Activated CD8-positive, alpha-beta memory T cell treated with anti-CD3 and anti-CD28 coated beads for 4 hours (primary cell): ENCODE measurements at places on chromosomes 1 and 21.

- DNase-seq: no peak
Observed at GRCh38 chr21:45409466-45410150, 4.6 kb downstream of the COL18A1 start.

- DNase-seq: no peak
Observed at GRCh38 chr1:192168964-192169363, 10.7 kb downstream of the RGS18 start.

DNA sequence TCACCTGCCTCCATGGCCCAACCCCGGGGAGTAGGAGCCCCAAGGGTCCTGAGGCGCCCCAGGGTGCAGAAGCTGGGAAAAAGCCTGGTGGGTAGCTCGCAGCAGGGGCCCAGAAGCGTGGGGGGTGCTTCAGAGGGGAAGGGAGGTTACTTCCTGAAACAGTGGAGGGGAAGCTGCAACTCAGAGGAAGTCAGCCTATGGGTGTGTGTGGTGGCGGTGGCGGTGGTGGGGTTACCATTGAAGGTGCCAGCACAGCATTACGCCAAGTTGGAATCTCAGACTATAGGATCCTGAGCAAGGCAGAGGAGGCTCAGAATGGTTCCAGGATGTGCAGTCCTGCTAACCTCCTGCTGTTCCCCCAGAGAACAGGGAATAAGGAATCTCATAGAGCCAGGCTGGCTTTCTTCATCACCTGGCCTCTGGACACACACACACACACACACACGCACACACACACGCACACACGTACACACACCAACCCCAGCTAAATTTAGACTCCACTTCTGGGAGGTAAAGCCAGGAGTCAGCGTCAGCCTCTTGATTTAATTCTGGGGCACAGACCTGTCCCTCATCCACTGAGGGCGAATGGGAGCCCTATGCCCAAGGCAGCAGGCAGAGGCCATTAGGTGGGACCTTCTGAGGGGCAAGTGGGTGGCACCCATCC lies 1.3 kb downstream of the DENND4B start:
- DNase-seq: peak; percentile 62

GRCh38 chr1:18939398-18940302 lies 16.8 kb downstream of the IFFO2 start:
- DNase-seq: no peak

- no peak for DNase-seq
Observed at GRCh38 chr1:44220755-44221154, 7.5 kb downstream of the DMAP1 start.

GRCh38 chr1:245999697-246000637 lies 507.1 kb downstream of the SMYD3 start:
- no peak for DNase-seq

DNA sequence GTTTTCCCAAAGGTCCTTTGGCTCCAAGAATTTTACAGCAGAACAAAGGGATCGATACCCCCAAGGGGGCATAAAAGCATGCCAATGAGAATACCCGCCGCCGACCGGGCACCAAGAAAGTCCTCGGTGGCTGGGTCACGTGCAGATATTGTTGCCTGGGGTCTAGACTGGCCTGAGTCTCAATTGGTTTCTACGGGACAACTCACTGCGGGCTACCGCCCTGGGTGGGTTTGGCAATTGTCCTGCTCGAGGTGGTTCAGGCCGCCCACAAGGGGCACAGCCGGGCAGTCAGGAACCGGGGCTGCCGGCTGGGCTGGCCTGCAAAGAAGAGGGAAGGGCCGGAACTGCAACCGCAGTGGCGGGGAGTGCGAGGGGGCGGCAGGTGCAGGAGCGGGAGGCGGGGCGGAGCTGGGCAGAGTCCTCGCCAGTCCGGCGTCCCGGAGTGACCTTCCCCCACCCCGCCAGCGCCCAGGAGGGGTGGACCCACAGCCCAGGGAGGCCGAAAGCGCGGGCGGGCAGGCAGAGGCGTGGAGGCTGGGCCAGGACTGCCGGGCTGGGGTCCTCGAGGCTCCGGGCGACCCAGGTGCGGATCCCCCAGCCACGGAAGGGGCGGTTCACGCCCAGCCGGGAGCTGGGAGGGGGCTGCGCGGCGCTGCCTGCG lies 926 bp upstream of the ATP1B1 start:
- DNase-seq: no peak

- DNase-seq: no peak
Observed at GRCh38 chr1:165253818-165254254, 102.7 kb downstream of the LMX1A start.

DNA sequence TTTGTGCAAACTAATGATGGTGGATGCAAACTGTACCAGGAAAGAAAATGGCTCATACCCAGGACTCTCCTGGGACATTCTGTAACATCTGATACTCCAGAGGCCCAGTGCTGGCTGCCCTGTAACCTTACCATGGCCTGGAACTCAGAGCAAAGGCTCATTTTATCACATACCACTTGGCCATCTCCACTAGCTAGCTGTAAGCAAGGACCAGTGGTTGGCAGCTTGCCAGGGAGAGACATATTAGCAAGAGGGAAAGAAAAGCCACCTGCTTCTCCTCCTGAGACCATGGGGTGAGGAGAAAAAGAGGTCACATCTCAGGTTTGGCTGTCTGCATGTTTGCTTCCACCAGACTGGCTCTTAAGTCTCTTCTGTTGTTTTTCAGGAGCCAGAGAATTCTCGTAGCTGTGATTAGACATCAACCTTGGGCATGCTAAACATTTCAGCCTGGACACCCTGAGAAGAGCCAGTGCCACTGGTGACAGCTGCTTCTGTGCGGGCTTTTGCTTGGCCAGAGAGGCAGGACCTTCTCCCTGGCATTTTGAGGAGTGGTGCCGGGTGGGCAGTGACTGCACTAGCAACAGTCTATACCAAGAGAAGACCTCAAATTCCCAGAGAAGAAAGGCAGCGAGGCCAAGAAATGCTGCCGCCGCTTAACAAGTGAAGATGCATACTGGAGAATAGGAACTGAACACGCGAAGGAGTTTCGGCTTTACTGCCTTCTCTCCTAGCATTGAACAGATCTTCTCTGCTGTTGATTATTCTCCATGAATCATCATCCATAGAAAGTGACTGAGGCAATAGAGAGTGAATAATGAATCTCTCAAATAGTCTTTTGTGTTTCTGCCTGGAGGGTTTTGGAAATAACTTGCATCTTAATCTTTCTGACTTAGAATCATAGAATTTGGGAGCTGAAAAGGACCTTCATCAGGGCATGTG lies 6.7 kb upstream of the INKA2 start:
- DNase-seq: no peak

DNA sequence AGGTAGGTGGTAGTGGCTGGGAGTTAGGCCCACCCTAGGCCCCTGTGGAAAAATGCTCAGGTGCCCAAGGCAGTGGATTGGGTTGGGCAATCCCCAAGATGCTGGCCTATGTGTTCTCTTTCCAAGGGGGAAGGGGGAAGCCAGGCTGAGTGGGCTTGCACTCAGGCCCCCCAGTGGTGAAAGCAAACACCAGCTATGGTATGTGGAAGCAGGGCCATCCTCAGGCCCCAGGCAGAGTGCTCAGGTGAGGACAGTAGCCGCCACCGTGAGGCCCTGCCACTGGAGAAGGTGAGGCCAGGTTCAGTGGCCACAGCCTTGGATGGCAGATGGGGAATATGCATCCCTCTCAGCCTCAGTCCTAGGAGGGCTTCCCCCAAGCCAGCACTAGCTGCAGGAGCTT lies 11.8 kb downstream of the LY9 start:
- no peak for DNase-seq

GRCh38 chr21:31145274-31145673 lies 107.0 kb upstream of the KRTAP19-8 start:
- no peak for DNase-seq

GRCh38 chr1:27602462-27603308 lies 1.3 kb downstream of the AHDC1 start:
- DNase-seq: no peak

DNA sequence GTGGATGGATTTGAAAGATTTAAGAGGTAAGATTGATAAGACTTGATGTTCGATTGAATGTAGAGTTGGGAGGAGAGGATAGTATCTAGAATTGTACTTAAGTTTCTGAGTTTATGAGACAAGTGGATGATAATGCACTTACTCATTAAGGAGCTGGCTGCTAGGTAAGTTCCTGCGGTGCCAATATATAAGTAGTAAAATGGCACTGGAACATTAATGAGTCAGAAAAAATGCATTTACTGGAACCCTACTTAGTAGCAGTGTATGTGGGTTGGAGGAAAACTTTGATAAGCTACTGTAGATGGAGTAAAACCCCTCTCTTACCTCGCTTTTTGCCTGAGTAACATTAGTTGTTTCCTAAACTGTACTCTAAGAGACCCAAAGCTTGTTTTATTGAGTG lies 68.2 kb downstream of the ZFYVE9 start:
- no peak for DNase-seq

GRCh38 chr1:207669528-207670009 lies 24.6 kb downstream of the CR1L start:
- DNase-seq: no peak

DNA sequence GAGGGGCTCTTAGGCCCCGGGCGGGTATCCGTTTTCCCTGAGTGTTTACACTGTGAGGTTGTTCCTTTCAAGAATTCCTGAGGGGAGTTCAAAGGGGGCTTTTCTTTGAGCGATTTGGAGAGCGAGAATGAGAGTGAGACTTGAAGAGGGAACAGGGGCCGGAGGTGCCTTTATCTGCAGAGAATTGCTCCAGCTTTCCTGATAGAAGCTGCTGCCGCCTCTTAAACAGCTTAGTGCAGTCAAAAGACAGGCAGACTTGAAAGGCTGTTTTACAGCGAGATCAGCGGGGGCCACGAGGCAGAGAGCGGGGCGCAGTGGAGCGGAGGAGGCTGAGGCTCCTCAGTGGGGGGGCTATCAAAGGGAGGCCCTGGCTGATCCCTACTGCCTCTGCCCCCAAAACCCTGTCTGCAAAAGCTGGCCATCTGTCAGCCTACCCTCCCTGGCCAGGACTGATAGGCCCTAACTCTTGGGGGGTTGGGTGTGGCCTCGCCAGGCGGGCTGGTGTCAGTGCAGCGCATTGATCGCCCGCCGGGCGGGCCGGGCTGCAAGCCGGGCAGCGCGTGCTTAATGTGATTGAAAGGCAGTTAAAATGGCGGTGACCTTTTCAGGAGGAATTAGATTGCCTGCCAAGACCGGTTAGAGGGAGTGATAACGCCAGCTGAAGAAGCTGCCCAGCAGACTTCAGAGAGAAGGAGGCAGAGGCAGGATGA lies 36.4 kb downstream of the TMEM53 start:
- no peak for DNase-seq

GRCh38 chr1:66788231-66788939 lies 12.7 kb downstream of the INSL5 start:
- DNase-seq: peak; percentile 14

- no peak for DNase-seq
Observed at GRCh38 chr21:41371685-41372030, 9.8 kb downstream of the MX2 start.

DNA sequence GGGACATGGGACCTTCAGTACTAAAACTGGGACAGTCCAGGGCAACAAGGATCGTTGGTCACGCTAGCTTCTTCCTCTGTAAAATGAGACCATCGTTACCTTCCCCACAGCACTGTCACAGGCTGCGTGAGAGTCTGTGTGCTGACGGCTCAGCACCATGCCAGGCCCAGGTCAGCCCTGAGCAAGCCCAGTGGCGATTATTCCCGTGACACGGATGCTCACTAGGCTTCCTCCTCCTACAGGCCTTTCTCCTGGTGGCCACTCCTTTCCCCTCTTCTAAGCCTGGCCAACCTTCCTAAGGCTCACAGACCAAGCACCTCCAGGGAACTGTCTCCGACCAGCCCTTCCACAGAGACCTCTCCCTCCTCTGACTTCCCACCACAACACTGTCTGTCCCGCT lies 69.3 kb upstream of the RUNX3 start:
- DNase-seq: no peak

- DNase-seq: no peak
Observed at GRCh38 chr1:11311816-11312755, 39.1 kb downstream of the UBIAD1 start.

GRCh38 chr1:208039536-208040332 lies 128.8 kb upstream of the CD34 start:
- DNase-seq: no peak

DNA sequence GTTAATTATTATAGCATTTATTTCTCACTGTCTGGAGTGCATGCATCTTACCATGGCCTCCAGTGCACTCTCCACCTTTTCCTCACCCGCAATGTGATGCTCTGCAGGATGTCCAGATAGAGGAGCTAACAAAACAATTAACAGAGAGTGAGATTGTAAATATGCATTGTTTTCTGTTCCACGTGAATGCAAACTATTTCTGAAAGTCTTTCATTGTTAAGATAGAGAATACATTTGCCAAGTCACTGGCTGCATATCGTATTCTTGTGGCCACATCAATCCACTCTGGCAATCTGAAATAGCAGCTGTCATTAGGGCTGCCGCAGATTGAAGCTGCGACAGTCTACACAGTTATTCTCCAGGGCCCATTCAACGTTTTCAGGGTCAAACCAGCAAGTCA lies 143.8 kb downstream of the DUSP10 start:
- DNase-seq: no peak

DNA sequence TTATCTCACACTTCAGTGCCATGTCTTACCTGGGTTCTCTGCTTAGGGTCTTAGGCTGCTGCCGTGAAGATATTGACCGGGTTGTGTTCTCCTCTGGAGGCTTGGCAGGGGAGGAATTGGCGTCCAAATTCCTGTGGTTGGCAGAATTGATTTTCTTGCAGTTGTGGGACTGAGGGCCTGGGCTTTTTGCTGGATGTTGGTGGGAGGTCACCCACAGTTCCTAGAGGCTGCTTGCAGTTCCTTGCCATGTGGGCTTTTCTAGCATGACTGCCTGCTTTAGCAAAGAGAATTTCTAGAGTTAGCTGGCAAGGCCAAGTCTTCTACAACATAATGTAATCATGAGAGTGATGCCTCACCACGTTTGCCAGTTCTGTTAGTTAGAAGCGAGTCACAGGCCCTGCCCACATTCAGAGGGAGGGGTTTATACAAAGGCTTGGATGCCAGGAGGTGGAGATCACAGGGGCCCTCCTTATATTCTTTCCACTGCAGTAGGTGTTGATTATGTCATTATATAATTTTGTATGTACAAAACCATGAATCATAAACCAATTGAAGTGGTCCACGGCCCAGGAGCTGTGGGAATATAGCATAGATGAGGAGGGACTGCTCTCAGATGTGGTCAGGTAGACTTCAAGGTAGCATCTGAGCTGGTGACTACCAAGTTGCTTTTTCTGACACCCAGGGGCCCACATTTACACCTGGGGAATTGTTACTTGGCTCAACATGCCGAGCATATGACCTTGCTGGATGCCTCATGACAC lies 6.6 kb downstream of the UBL4B start:
- DNase-seq: no peak

DNA sequence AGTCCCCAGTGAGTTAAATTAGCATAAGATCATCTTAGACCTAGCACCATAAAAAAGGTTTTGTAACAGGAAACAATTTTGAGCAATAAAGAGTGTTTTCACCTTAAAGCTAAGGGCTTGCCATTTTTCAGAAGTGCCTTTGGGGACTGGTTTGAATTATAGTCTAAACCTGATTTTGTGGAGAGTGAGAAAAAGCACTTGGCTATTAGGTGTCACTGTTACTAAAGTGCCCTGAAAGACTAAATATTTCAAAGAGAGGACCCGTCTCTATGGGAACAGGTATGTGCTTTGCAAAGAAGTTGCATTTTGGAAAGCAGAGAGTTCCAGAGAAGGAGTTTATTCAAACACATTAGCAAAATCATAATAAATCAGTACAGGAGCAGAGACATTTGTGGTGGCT lies 9.1 kb downstream of the NTNG1 start:
- no peak for DNase-seq

- DNase-seq: no peak
Observed at GRCh38 chr21:14541841-14542490, 4.1 kb downstream of the SAMSN1 start.

GRCh38 chr1:31397360-31398095 lies 15.5 kb upstream of the SERINC2 start:
- no peak for DNase-seq

GRCh38 chr1:3895279-3895950 lies 4.7 kb downstream of the C1orf174 start:
- no peak for DNase-seq
